ENCODE measurements at places on chromosomes 5 and 9.

- no peak for DNase-seq
These were observed 128.3 kb downstream of the PCSK5 start for GRCh38 chr9:76018761-76019160.

DNA sequence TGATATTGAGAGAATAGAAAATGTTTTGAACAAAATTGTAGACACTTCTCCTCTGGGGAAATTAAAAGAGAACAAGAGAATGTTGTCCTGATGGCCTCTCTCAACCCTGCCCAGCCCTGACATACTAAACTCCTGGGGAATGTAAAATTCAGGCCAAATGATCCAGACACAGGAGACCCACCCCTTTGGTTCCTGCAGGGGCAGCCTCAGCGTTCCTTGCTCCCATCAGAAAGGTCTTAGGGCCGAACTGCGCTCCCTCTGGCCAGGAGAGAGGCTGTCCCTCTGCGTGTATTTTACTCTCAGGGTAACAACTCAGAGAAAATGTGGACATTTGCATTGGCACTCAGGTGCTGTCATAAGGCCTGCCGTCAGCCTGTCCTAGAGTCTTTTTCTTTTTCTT is 616.3 kb upstream of the KLF4 start:
- no peak for DNase-seq

GRCh38 chr5:35887321-35888100 is 30.8 kb downstream of the IL7R start:
- no peak for DNase-seq

- no peak for DNase-seq
These were observed 12.0 kb upstream of the ASS1 start for GRCh38 chr9:130432796-130433167.

DNA sequence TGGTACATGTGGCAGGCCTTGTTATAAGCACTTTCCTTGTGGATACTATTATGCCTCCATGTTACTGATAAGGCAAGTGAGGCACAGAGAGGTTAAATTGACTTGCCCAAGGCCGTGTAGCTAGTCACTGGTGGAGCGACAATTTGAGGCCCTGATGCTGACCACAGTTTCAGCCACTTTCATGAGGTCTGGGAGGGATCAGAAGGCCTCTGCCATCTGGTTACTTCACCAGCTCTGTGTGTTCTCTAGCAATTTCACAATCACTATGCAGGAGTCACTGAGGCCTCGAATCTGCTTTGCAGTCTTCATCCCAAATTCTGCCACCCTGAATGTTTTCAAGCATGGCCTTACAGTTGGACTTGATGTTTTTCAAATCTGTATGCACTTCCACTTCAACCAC is 9.1 kb downstream of the LRRC70 start:
- DNase-seq = no peak

GRCh38 chr5:63573380-63573779 is 388.9 kb downstream of the HTR1A start:
- no peak for DNase-seq

- DNase-seq = no peak
These were observed 39.3 kb upstream of the RAD23B start for GRCh38 chr9:107243742-107244141.

DNA sequence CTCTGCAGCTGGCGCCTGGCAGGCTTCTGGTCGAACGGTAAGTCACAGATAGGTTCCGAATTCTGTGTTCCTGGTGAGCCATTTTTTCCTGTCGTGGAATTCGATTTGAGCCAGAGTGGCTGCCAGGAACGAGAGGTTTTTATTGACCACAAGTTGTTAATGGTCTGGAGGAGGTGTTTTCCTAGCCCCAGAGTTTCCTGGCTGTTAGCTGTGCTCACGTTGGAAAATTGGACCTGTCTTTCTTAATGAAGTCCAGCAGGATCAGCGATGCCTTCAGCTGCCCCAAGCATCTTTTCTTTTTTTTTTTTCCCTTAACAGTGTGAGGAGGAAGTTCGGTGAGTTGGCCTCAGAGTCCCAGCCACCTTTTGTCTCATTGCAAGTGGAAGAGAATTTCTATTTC is 62.9 kb downstream of the COL5A1 start:
- DNase-seq = no peak

All from stimulated activated CD8-positive, alpha-beta memory T cell treated with anti-CD3 and anti-CD28 coated beads, Interleukin-4, amount 100 ng/mL, for 1 hour (primary cell).